ENCODE measurements at places on chromosomes 7 and 10. TPM values are rescaled to one million over a fixed set of nuclear protein-coding genes. Genes with fewer than 3 reads are reported as not detected.

MUC12 gene
- total RNA-seq = 542 TPM

NCF1 gene
- total RNA-seq = 2.0 TPM

PON1 gene
- total RNA-seq = not detected

BICC1 gene
- total RNA-seq = 1.3 TPM

PDLIM1 gene
- 433 TPM for total RNA-seq

- no peak for DNase-seq
These were observed 227.9 kb downstream of the TCF7L2 start for GRCh38 chr10:113177936-113178335.

DNA sequence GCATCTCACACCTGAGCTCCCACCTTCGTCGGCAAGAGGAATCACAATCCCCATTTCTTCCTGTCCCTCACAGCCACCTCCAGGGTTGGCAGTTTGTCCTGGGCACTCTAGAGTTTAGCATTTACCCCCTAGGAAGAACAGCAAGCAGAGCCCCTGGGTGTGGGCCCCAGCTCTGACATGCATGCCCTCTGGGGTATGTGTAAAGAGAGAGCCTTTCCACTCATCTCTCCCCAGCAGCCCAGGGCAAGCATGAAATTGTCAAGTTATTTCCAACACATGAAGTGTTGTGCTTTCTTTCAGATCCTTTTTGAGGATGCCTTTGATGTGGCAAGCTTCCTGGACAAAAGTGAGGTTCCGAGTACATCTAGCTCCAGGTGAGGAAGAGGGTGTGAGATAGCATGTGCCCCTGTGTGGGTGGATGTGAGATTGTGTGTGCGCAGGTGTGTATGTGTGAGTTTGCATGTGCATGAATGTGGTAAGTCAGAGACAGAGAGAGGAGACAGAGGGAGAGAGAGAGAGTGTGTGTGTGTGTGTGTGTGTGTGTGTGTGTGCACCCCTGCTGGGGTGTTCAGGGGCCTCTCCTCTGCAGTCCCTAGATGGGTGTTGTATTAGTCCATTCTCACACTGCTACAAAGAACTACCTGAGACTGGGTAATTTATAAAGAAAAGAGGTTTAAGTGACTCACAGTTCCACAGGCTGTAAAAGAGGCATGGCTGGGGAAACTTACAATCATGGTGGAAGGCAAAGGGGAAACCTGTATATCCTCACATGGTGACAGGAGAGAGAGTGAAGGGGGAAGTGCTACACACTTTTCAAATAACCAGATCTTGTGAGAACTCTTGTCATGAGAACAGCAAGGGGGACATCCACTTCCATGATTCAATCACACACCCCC lies 18.1 kb downstream of the STRA8 start:
- no peak for DNase-seq

GRCh38 chr7:68720697-68721096 lies 877.6 kb upstream of the AUTS2 start:
- no peak for DNase-seq

DNA sequence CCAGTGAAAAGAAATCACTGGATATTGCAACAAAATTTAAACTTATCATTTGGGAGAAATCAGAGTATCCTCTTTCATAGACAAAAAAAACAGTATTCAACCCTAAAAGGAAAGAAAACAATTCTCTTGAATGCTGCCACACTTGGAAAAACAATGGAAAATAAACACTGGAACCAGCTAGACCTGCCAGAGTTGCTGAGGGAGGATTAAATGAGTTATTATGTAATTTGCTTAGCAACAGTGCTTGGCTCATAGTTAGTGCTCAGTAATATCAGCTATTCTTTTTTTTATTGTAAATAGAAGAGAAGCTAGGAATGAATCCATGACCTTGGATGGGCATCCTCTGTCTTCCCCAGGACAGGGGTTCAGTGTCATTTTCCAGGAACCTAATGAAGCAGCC lies 11.0 kb upstream of the ZNF273 start:
- DNase-seq = no peak

- DNase-seq = no peak
These were observed 178.4 kb downstream of the CRPPA start for GRCh38 chr7:16242920-16243319.
